ENCODE measurements at places on chromosomes 4 and X.

- DNase-seq, result no peak
Observed at GRCh38 chrX:68846536-68846935, 17.7 kb downstream of the EFNB1 start.

GRCh38 chr4:150518559-150518958, 63.4 kb upstream of the MAB21L2 start:
- DNase-seq, result no peak

DNA sequence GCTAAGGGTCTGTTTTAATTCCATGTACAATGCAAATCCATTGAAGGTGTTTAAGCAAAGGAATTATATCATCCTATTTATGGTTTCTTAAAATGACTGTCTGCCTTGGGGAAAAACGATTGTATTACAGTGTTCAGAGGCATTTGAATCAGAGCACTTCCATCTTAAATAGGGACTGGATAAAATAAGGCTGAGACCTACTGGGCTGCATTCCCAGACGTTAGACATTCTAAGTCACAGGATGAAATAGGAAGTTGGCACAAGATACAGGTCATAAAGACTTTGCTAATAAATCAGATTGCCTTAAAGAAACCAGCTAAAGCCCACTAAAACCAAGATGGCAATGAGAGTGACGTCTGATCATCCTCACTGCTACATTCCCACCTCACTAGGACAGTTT, 1167.2 kb upstream of the PABPC4L start:
- DNase-seq, result no peak

DNA sequence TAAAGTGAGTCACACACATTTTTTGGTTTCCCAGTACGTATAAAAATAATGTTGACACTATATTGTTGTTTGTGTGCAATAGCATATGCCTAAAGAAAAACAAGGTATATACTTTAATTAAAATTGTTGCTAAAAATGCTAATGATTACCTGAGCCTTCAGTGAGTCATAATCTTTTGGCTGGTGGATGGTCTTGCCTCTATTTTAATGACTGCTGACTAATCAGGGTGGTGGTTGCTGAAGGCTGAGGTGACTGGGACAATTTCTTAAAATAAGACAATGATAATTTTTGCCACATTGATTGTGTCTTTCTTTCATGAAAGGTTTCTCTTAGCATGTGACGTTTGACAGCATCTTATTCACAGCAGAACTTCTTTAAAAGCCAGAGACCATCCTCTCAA, 21.0 kb upstream of the ANXA10 start:
- no peak for DNase-seq

GRCh38 chr4:74968456-74969164, 35.7 kb downstream of the PARM1 start:
- no peak for DNase-seq

DNA sequence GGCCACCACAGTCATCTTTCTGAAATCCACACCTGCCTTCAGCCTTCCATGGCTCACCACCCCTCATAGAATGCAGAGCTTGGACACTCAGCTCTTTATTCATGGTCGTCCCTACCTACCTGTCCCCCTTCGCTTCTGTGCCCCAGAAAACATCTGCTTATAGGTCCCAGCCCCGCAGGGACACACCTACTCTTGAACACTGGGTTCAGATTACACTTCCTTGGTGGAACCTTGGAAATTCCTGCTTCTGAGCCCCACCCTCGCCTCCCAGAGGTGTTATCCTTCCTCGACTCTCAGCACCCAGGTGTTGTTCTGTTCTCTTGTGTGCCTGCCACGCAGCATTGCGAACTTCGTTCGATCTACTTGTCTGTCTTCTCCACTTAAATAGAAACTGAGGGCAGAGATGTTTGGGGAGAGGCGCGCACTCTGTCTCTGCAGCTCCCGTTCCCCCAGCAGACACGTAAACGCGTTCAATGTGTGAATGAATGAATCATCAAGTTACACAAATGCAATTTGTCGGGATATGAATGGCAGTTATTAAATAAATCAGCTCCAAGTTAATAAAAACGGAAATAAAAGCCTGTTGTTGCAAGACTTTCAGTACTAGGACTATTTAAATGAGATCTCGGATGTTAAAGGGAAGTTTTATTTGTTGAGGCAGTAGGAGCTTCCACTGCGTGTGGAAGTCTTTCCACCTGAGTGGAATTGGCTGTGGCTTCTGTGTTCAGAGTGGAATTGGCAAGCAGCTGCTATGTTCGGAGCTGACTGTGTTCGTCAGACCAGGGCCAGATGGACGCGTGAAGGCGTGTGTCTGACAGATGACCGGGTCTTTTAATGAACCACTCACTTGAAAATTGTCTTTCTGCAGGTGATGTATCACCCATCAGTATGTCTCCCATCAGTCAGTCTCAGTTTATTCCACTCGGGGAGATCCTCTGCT, 95.6 kb downstream of the STOX2 start:
- DNase-seq, result no peak

- no peak for DNase-seq
Observed at GRCh38 chr4:39660045-39660444, 21.4 kb upstream of the SMIM14 start.

- DNase-seq, result peak; percentile 33
Observed at GRCh38 chrX:23756165-23756564, 13.1 kb upstream of the ACOT9 start.

DNA sequence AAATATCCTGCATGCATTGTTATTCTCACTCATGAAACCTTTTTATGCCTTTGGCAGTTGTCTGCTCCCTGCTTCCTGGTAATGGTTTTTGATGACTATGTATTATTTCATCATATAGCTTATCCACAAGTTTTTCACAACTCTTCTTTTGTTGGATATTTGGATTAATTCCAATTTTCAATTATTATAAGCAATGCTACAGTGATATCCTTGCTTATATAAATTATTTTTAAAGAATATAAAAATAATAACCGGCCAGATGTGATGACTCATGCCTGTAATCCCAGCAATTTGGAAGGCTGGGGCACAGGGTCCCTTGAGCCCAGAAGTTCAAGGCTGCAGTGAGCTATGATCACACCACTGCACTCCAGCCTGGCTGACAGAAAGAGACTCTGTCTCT, 47.0 kb downstream of the ASIC5 start:
- DNase-seq, result no peak

DNA sequence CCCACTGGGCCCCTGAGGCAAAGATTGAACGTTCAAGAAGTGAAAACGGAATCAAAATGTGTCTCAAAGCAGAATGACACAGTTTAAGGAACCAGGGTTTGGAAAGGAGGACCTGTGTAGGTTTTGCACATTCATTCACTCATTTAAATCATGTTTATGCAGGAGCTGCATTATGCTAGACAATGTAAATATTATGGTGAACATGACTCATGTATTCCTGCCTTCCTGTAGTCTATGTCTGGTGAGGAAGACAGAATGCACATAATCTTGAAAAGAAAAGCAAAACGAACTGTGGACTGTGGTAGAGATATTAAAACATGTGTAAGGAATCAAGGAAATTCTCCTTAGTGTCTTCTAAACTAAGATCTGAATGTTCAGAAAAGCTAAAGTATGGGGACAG, 311.8 kb upstream of the SMIM31 start:
- no peak for DNase-seq

- no peak for DNase-seq
Observed at GRCh38 chr4:101787701-101788316, 2.7 kb upstream of the BANK1 start.

- DNase-seq, result no peak
Observed at GRCh38 chrX:69238114-69238886, 73.0 kb upstream of the PJA1 start.

DNA sequence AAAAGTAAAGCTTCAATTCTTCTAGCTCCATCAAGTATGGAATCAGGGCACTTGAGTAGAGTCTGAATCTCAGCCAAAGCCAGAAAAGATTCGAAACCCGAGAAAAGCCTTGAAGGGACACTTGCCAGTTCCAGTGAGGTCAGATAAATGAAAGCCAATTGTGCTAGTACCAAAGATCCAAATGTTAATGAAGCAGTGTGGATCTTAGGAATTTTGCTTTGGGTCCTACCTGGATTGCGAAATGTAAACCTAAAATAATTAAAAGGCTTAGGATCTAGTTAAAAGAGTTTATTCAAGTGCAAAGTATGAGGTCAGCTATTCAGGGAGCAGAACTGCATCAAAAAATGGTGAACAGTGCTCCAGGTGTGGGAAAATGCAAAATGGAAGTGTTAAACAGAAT, 552.6 kb downstream of the NAP1L3 start:
- DNase-seq, result no peak

DNA sequence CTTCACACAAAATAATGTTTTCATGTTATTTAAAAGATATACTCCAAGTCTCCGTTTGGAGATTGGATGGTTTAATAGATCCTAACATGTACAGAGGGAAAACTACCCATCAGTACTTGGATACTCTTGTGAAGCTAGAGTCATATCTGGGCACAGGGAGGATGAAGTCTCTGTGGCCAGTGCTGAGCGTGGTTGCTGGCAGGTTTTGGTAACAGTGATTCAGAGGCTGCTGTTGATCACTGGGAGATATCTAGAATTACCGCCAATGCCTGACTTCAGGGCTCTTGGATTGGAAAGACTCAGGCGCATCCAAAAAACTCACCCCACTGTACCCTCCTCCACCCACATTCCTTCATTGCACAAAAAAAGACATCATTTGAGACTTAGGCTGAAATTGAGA, 107.2 kb upstream of the PGRMC2 start:
- no peak for DNase-seq

DNA sequence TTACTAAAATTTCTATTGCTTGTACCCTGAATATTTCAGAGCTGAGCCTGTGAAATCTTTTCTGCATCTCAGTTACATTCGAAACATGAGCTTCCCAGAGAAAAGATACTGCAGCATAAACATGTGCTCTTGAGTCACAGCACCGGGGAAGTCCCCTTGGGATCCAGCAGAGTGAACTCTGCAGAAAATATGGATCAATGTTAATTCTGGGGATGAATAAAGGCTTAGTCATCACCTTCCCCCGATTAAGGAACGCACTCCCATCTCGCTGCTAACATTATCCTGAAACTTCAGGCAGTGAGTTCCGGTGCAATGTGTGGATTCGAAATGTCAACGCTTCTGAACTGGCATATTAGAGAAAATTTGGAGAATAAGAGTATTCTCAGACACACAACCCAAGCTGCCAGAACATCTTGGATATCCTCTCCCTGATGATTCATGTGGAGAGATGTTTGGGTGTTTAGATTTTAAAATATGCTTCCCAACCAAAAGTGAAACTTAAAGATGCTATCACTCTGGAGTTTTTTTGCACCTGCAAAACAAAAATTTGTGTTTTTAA, 90.8 kb downstream of the IRF2 start:
- DNase-seq, result no peak

DNA sequence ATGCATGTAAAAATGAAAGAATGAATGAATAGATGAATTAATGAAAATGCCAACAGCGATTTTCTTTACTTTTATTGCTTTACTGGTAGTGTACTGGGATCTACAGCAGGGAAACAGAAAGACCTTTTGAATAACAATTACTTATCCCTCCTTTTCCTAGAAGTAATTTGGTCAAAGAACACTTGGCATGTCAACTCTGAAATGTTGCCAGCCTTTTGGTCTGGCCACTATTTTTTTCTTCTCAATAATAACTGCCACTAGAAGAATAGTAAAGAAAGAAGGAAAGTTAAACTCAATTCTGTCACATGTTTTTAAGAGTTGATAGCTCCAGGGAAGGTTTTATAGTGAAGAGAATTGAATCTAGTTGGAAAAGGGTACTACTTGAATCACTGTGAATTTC, 52.9 kb downstream of the EPHA5 start:
- no peak for DNase-seq

DNA sequence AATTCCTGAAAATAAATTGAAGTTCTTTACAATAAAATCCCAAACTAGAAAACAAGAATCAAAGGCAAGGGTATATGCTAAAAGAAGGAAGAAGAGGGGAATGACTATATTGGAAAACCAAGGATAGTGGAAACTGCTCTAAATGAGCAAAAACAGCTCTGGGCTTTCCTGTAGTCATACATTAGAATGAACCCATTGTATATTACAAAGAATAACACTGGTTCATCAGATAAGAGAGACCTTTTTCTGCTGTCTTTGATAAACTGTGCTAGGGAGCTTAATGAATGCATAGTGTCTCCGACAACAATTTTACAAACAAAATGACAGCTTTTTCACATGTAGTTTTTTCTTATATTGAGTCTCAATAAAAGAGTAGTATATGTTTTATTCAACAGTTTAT, 26.6 kb downstream of the TLR2 start:
- no peak for DNase-seq

- DNase-seq, result no peak
Observed at GRCh38 chr4:188113156-188113555, 3.8 kb upstream of the TRIML2 start.

- DNase-seq, result no peak
Observed at GRCh38 chr4:3124070-3124767, 49.7 kb downstream of the HTT start.

DNA sequence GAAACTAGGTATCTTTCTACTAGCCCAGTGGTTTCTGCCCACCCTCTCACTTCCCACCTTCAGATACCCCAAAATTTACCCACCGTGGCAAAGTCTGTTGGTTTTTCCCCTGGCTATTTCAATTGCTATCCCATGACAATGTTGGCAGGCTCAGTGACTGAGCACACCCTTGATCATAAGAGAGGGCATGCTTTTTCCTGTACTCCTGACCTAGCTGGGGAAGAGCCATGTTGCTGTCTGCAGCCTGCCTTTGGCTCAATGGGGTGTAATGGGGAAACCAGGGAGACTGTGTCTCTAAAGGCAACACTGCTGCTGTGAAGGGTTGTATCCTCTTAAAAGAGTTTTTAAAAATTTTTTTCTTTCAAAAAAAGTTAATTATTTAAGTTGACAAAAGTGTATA, 90.4 kb upstream of the CITED1 start:
- no peak for DNase-seq

DNA sequence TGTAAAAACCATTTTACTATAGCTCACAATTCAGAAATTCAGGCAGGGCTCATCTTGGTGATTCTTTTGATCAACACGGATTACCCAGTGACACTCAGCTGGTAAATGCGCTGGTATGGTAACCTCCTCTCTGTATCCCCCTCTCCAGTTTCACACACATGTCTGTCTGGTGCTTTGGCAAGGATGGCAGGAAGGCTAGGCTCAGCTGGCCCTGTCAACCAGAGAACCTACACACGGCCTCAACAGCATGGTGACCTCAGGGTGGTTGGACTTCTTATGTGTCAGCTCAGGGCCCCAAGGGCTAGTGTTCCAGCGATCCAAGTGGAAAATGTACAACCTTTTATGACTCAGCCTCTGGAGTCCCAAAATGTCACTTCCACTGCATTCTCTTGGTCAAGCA, 55.7 kb upstream of the EOLA2 start:
- no peak for DNase-seq

DNA sequence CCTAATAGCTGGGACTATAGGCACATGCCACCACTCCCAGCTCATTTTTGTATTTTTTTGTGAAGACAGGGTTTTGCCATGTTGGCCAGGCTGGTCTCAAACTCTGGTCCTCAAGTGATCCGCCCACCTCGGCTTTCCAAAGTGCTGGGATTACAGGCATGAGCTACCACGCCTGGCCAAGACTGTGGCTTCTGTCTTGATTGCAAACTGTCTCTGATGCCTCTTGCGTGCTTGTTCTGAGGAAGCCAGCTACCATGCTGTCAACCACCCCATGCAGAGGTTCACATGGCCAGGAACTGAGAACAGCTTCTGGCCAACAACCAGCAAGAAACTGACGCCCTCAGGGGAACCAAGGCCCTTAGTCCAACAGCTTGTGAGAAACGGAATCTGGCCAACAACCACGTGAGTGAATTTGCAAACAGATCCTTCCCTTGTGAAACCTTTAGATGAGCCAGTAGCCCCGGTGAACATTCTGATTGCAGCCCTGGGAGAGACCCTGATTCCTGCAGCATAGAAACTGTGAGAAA, 71.2 kb downstream of the SUPT20HL2 start:
- no peak for DNase-seq

GRCh38 chr4:82975792-82976191, 34.8 kb downstream of the LIN54 start:
- no peak for DNase-seq

Data from stimulated activated naive CD4-positive, alpha-beta T cell treated with Interleukin-2 at 50 U/mL for 16 hours (primary cell).